ENCODE measurements at places on chromosomes 3 and 15.

DNA sequence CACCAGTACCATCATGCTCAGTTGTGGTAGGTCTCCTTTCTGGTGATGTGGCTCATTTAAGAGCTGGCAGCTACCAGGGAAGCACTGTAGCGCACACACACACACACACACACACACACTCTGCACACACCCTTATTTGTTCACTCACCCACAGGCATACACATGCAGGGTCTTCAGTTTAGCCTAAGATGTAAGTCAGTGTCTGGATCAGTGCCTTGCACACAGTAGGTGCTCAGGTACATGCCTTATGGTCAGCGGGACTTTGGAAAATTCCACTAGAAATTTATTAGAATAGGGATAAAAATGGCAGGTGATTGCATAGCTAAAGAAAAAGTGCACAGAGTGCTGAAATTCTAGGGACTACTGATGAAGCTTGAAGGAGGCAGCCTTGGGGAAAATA is 23.6 kb downstream of the XYLB start:
- no peak for DNase-seq

GRCh38 chr3:126509597-126510307 is 7.8 kb downstream of the UROC1 start:
- no peak for DNase-seq

- DNase-seq: no peak
Observed at GRCh38 chr3:58666683-58667082, at the start of gene FAM3D. Gene FAM3D, minus strand, starts transcription at chr3:58666774. Its CDS starts 11,211 bp downstream, at chr3:58655563.

DNA sequence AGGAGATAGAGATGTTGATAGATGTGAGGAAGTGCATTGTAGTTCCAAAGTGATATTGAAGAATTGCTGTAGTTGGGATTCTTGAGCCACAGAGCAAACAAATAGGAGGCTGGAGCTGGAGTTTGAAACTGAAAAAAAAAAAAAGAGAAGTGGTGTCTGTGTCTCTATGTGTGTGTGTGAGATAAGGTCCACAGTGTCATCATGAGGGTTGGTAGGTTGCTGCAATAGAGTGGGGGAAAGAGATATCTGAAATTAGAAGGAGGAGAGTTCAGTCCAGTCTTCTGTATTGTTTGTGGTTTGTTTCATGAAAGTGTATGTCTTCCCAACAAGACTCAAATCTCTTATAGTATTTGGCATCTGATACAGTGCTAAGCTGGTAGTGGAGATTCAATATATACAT is 37.3 kb upstream of the CACNA1D start:
- DNase-seq: no peak

- no peak for DNase-seq
Observed at GRCh38 chr15:94414916-94415315, 183.6 kb downstream of the MCTP2 start.

DNA sequence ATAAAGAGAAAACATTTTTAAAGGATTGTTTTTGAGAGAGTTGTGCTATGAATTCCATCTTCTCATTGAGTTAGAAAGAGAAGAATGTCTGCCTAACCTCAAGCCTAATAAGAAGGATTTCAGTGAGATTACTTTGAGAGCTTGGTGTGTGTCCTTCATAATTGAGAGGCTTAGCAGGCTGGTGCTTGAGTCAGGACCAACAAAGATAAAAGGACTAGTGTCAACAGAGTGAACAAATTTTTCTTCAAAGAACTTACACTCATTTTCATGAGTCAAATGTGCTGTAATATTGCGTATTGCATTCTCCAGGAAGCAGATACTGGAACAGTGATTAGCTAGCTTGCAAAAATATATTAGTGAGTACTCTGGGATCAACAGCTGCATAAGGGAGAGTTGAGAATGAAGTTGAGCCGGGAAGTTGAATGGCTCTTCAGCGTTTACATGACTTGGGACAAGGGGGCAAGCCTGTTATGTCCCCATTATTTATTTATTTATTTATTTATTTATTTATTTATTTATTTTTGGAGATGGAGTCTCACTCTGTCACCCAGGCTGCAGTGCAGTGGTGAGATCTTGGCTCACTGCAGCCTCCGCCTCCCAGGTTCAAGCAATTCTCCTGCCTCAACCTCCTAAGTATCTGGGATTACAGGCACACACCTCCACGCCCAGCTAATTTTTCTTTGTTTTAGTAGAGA is 37.5 kb upstream of the SLITRK3 start:
- no peak for DNase-seq

GRCh38 chr3:9779721-9780457 is 10.1 kb upstream of the CAMK1 start:
- no peak for DNase-seq

DNA sequence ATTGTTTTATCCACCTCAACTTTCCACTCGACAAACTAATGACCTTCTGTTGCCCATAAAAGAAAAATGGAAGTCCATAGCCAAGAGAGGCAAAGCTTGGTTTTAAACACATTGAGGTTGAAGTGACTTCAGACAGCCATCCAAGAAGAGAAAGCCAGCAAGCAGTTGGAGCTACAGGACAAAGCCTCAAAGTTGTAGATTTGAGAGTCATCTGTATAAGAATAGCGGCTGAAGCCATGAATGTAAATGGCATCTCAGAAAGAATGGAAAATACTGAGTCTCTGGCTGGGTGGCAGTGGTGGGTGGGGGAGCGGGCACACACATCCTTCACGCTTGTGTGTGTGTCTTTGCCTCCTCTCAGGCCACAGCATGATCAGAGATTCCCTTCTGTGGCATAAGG is 124.1 kb upstream of the CHRM5 start:
- no peak for DNase-seq

DNA sequence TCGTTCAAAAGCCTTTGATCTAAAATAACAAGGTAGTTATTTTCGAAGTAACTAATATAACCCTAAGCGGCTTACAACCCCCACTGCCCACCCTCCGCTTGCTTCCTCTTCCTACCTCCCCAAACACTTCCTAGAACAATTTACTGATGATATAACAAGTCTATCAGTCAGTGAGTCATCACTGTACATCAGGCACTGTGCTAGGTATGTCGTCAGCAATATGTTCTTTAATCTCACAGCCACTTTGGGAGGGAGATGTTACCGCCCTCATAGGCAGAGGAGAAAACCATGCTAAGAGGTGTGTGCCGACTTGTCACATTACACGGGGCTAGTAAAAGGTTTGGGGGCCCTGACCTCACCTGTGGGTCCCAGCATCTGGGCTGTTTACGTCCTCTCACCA is 381.8 kb downstream of the EPHB1 start:
- DNase-seq: no peak

- no peak for DNase-seq
Observed at GRCh38 chr3:71189480-71189879, 394.0 kb downstream of the FOXP1 start.

GRCh38 chr3:188296761-188297612 is 143.0 kb downstream of the LPP start:
- DNase-seq: no peak

- DNase-seq: no peak
Observed at GRCh38 chr15:63502137-63502766, 2.1 kb upstream of the USP3 start.
